ENCODE measurements at places on chromosomes 3 and 15. TPM values are rescaled to one million over a fixed set of nuclear protein-coding genes. Genes with fewer than 3 reads are reported as not detected.

DNA sequence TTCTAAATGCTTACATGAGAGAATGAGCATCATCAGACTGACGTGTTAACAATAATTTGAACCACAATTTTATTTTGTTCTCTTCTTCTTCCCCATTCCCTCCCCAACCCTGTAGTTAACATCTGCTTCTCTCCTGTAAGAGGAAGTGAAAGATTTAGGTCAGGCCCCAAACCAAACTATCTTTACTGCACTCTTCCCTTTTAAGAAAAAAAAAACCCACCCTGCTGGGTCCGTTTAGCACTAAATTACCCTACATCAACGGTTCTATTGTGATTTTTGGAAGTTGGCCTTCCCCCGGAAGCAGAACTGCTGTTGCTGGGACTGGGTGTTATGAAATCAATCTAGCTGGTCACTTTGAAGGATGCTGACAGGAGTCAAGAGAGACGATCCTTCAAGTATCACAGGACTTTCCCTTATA is 49.4 kb downstream of the NFKBIZ start:
- no peak for DNase-seq

DNA sequence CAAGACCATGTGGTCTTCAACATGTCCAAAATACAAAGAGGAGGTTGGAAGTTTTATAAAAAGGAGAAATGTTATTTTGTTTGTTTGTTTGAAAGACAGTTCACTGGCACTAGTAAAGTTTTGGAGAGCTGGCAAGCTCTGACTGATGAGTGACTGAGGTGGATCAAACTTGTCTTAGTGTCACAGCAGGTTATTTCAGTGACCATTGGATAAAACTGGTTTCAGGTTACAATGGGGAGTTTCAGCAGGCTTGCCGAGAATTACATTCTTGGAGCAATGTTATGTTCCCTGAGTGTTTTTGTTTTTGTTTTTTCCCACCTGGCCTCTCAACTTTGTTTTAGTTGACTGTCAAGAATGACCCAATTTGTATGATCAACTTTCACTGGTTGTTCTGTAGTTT is 414.5 kb upstream of the ARHGEF26 start:
- no peak for DNase-seq

The HGD gene
- total RNA-seq: 5.1 TPM

The NANOGP8 gene
- total RNA-seq: 1.3 TPM

The CHST13 gene
- total RNA-seq: 0.80 TPM

GRCh38 chr3:105304487-105304886 is 62.2 kb upstream of the ALCAM start:
- DNase-seq: no peak

- DNase-seq: no peak
These were observed 3.2 kb upstream of the AGBL1 start for GRCh38 chr15:86076468-86076867.

The ANKRD63 gene
- not detected for total RNA-seq

- DNase-seq: no peak
These were observed 7.6 kb upstream of the GRIP2 start for GRCh38 chr3:14547693-14548092.

GRCh38 chr3:72892081-72892775 is 4.4 kb downstream of the GXYLT2 start:
- no peak for DNase-seq

- no peak for DNase-seq
These were observed 369.2 kb downstream of the NSUN3 start for GRCh38 chr3:94431876-94432570.

The KIF7 gene
- 10.5 TPM for total RNA-seq

Data from breast epithelium (tissue), 4 donors.